ENCODE measurements at places on chromosomes 13 and 19. TPM values are rescaled to one million over a fixed set of nuclear protein-coding genes. Genes with fewer than 3 reads are reported as not detected.

DNA sequence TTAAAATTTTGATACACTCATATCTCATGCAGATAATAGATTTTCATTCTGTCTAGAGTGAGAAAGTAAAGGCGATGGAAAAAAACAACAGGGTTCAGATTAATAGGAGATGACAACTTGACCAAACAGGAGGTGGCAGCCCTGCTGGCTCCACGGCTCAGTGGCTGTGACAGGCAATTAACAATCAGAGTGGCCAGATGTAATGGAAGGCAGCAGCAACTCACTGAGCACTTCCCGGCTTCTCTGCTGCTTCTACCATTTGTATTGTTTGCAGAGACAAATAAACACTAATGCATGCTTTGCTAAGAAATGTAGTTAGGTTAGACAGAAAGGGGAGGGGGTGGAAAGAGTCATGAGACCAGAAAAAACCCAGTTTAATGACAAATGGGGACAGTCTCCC is 473.0 kb upstream of the SLC10A2 start:
- no peak overlapping the region for H3K27ac ChIP-seq
- peaks cover 16% of the 10 kb centered on the region for H3K36me3 ChIP-seq
- peak; percentile 18 for DNase-seq
- H3K4me3 ChIP-seq = no peak overlapping the region

GRCh38 chr13:111919286-111919685 is 147.7 kb upstream of the SOX1 start:
- peaks cover 20% of the 10 kb centered on the region for H3K4me1 ChIP-seq
- no peak for DNase-seq
- no peak overlapping the region for H3K27ac ChIP-seq
- H3K36me3 ChIP-seq = no peaks in the 10 kb centered on the region
- peaks cover 6% of the 10 kb centered on the region for H3K27me3 ChIP-seq
- no peak overlapping the region for H3K4me3 ChIP-seq

TINCR gene
- 0.60 TPM for total RNA-seq

- no peak overlapping the region for H3K4me3 ChIP-seq
- H3K27ac ChIP-seq = no peak overlapping the region
- H3K4me1 ChIP-seq = peaks cover 8% of the 10 kb centered on the region
- no peaks in the 10 kb centered on the region for H3K27me3 ChIP-seq
- H3K36me3 ChIP-seq = peaks cover 33% of the 10 kb centered on the region
- DNase-seq = no peak
Measured at GRCh38 chr13:112844411-112844810, 124.6 kb upstream of the MCF2L start.

DNA sequence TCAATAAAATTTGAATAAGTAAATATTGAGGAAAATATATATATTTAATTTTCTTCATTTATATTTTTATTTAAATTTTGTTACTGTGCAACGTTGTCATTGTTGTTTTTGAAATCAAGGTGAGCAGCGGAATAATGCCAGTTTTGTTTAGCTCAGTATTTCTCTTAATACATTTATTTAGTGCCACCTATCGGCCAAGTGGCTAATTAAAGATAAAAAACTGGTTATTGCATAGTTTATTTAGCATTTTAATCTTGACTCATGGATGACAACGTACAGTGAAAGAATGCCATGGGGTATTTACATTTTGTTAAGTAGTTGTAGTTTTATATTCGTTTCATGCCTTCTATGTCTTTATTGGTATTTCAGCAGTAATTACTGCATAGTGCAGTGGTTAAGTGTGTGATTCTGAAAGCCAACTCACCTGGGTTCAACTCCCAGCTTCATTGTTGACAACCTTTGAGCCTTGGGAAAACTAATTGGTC is 265.9 kb downstream of the MYO16 start:
- no peak for DNase-seq
- no peak overlapping the region for H3K27ac ChIP-seq
- no peaks in the 10 kb centered on the region for H3K27me3 ChIP-seq
- no peak overlapping the region for H3K4me3 ChIP-seq

- H3K4me1 ChIP-seq = peaks cover 18% of the 10 kb centered on the region
- H3K27me3 ChIP-seq = no peaks in the 10 kb centered on the region
- peak overlapping the region; percentile 93 for H3K4me3 ChIP-seq
- H3K36me3 ChIP-seq = peaks cover 20% of the 10 kb centered on the region
Measured at GRCh38 chr19:36916991-36917390, 859 bp downstream of the ZNF568 start.

- peaks cover 2% of the 10 kb centered on the region for H3K4me1 ChIP-seq
- no peaks in the 10 kb centered on the region for H3K36me3 ChIP-seq
- no peak overlapping the region for H3K4me3 ChIP-seq
Measured at GRCh38 chr19:58372311-58373133, 8.3 kb downstream of the ZNF837 start.

TMEM221 gene
- total RNA-seq = 1.2 TPM

GRCh38 chr13:35727881-35728280 is 251.4 kb upstream of the MAB21L1 start:
- 0 out of 2 replicates have a peak, but pooled peaks cover 3% of the 10 kb centered on the region for H3K4me1 ChIP-seq
- H3K27ac ChIP-seq = no peak overlapping the region
- no peaks in the 10 kb centered on the region for H3K27me3 ChIP-seq
- no peak for DNase-seq
- H3K4me3 ChIP-seq = no peak overlapping the region
- no peaks in the 10 kb centered on the region for H3K36me3 ChIP-seq

All from WTC11 (cell line).